Activated T-cell treated with anti-CD3 and anti-CD28 coated beads for 48 hours (primary cell): ENCODE measurements at places on chromosomes 7 and 10.
A peak's percentile ranks its signal among the peaks of the same experiment; 100 is the strongest.

DNA sequence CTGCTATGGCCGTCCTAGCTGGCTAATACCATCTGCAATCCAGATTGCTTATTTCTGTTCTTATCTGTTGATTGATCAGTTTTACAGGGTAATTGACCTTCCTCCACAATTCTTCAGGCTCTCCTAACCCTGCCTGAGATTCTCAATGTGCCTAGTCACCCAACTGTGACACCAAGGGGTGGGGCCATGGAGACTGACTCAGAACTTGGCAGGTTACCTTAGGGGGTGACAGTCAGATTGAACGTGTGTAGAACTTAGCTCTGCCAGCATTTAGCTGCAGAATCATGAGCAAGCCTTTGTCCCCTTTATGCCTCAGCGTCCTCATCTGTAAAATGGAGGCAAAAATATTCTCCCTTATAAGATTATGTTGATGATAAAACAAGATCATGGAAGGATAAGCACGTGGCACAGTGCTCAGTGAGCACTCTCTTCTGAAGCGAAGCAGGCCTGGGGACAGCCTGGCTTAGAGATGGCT, 19.1 kb upstream of the LEP start:
- DNase-seq = no peak

GRCh38 chr10:53356616-53357349, 584.2 kb upstream of the MBL2 start:
- no peak for DNase-seq

DNA sequence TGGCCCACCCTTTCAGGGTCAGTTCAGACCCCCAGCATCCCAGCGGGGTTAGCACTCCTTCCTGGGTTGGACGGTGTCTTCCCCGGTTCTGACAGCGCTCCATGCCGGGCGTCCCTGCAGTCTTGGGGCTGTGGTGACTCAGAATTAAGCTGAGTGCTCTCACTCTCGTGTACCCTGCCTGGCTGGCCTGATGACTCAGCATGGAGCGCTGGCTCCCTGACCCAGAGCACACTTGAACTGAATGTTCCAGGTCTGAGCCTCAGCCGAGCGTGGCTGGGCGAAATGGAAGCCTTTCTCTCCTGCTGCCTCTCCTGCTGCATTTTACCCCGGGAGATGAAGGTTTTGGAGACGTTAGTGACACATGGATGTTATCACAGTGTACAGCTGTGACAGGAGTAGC, 7.1 kb downstream of the BAG3 start:
- no peak for DNase-seq

DNA sequence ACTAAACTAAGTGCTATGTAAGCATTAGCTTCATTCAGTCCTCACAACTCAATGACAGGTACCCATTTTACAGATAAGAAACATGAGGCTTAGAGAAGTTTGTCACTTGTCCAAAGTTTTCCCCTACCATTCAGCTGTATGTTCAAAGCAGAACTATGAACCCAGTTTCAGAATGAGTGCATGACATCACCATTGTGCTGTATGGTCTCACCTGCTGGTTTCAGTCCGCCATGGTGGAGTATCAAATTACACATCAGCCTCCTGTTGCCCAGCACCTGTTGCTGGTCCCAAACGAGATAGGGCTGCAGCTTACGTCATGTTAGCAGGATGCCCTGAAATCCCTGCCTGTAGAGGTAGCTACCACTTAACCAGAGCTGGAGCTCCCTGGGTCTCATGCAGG, 95.0 kb downstream of the DYNC1I1 start:
- DNase-seq = no peak

GRCh38 chr7:81256991-81257390, 338.1 kb upstream of the SEMA3C start:
- no peak for DNase-seq

DNA sequence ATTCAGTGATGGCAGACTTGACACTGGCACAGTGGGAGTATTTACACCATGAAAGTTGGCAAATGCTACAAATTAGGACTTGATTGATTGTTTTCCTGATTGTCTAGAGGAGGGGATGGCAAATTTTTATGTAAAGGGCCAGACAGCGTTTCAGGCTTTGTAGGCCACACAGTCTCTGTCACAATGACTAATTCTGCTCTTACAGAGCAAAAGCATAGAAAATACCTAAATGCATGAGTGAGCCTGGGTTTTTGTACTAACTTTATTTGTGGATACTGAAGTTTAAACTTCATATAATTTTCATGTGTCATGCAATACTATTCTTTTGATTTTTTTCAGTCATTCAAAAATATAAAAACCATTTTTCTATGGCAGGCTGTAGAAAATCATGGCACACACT, 9.0 kb upstream of the ARMS2 start:
- no peak for DNase-seq

- no peak for DNase-seq
Observed at GRCh38 chr10:81219758-81220157, 655.2 kb upstream of the NRG3 start.

GRCh38 chr7:85095366-85095765, 91.5 kb downstream of the SEMA3D start:
- no peak for DNase-seq

- no peak for DNase-seq
Observed at GRCh38 chr7:148921806-148922205, 37.7 kb upstream of the EZH2 start.

GRCh38 chr7:114298011-114298410, 116.6 kb upstream of the FOXP2 start:
- no peak for DNase-seq

GRCh38 chr7:47875998-47876744, 72.1 kb downstream of the PKD1L1 start:
- no peak for DNase-seq

DNA sequence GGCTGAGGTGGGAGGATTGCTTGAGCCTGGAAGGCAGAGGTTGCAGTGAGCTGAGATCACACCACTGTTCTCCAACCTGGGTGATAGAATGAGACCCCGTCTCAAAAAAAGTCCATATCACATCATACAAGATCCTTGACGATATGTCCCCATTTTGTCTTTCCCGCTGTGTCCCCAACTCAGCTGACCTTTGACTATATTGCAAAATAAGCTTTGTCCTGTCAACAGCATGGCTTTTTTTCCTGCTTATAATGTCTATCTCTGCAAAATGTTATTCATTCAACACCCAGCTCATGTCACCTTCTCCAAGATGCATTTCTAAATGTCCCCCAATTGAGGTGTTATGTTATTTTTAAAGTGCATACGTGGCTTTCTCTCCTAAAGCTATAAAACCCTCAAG, 136.0 kb upstream of the KAT6B start:
- no peak for DNase-seq

DNA sequence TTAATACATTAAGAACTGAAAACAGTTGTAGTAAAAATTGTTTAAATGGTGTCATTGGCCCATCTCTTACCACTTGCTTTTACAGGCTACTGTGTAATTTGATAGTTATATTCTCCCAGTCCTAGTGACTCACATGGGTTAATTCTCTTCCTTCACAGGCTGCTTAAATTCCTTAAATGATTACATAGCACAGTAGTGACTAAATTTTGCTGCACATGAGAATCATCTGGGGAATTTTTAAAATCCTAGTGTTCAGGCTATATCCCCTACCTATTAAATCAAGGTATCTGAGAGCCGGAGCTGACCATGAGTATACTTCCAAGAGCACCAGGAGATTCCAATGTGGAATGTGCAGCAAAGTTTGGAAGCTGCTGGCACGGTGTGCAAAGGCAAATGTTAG, 45.3 kb upstream of the ZNF800 start:
- no peak for DNase-seq

- no peak for DNase-seq
Observed at GRCh38 chr10:60388709-60389301, 870 bp downstream of the ANK3 start.

- no peak for DNase-seq
Observed at GRCh38 chr10:114335614-114336013, 68.7 kb downstream of the AFAP1L2 start.

- peak; percentile 39 for DNase-seq
Observed at GRCh38 chr10:3068968-3069737, 1.8 kb downstream of the PFKP start.

DNA sequence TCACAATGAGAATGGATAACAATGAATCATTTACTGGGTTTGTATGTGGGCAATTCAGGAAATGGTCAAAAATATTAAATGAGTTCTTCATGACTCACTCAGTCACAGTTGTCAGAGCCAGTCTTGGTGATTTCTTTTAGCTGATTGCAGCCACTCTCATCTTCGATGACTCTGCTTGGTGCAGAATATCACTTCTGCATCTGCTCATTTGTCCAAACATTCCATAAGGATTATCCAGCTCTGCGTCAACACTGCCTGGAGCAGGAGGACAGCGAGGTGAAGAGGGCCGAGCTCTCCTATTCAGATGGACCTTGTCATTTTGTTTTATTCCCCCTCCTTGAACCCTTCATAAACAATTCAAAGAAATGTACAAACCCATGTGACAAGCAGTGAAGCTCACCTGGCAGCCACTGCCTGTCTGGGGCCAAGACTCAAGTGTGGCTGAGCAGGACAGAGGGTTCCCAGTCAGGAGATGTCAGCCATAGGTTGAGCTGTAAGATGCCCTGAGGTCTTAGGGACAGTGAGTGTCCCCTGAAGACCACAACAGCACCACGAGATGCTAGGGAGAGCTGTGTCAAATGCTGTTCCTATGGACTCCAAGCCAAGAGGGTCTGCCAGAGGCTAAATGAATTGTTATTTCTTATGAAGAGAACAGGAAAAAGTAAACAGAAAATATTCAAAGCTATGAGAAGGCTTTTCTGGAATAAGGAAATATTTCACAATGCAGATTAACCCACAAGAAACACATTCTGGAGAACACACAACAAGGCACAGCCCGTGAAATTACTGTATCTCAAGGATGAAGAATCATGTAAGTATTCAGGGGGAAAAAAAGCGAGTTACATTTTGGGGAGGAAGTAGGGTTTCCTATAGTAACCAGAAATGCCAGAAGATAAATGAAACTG, 33.1 kb upstream of the EGFR start:
- no peak for DNase-seq

- DNase-seq = no peak
Observed at GRCh38 chr7:40586197-40586596, 451.4 kb downstream of the SUGCT start.

DNA sequence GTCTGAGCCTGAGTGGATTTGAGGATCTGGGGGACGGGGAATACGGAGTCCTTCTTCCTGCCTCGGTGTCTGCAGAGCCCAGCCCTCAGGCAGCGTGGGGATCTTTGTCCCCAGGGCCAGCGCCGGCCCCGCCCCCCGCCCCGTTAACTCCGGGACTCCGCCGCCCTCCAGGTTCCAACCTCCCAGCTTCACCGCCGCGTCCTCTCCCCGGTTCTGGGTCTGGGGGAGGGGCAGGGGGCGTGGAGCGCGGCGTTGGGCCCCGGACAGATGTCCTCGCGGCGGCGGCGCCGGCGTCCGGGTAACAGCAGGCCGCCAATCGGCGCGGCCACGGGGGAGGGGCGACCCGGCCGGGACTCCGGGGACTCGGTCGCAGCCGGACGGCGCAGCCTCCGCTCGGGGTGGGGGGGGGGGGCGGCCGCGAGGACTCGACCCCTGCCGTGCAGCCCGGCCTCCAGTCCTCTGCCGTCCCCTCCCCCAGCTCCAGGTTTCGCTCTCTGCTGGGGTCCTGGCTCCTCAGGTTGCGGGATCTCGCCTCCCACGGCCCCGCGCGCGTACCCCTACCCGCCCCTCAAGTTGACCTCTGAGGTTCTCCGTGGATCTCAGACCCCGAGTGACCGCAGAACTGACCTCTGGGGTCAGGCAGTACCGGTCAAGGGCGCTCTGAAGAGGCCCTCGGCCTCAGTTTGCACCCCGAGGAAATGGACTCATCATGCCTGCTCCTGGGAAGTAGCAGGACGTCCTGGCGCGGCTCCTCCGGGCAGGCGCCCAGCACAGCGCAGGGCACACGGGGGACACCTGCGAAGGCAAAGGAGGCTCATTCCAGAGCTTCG, 2.3 kb upstream of the ELFN1 start:
- no peak for DNase-seq

- no peak for DNase-seq
Observed at GRCh38 chr7:20424500-20424899, 93.8 kb downstream of the ITGB8 start.

- no peak for DNase-seq
Observed at GRCh38 chr10:84606428-84606827, 278.0 kb downstream of the CCSER2 start.

DNA sequence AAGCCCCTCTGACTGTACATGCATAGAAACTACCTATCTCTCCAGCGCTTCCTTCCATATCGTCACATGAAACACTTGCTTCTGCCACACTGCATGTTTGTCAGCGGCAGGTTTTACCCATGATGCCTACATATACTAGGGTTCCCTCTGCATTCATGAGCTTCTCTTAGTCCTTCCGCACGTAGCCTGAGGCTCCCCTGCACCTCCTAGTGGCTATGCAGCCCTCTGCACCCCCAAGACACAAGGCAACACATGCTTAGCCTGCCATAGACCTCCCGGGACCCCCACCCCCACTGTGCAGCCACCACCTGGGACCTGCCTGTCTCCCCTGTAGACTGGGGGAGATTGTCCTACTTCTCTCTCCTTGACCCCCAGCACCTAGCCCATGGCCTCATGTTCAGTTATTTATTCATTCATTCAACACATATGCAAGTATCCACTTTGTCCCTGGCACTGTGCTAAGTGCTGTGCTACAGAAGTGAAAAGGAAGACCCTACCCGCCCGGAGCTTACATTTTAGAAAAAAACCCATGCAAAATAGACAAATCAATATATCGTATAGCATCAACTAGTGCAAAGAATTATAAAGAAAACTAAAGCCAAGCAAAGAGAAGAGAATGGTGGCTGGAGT, 23.5 kb downstream of the TMEM273 start:
- DNase-seq = peak; percentile 37

DNA sequence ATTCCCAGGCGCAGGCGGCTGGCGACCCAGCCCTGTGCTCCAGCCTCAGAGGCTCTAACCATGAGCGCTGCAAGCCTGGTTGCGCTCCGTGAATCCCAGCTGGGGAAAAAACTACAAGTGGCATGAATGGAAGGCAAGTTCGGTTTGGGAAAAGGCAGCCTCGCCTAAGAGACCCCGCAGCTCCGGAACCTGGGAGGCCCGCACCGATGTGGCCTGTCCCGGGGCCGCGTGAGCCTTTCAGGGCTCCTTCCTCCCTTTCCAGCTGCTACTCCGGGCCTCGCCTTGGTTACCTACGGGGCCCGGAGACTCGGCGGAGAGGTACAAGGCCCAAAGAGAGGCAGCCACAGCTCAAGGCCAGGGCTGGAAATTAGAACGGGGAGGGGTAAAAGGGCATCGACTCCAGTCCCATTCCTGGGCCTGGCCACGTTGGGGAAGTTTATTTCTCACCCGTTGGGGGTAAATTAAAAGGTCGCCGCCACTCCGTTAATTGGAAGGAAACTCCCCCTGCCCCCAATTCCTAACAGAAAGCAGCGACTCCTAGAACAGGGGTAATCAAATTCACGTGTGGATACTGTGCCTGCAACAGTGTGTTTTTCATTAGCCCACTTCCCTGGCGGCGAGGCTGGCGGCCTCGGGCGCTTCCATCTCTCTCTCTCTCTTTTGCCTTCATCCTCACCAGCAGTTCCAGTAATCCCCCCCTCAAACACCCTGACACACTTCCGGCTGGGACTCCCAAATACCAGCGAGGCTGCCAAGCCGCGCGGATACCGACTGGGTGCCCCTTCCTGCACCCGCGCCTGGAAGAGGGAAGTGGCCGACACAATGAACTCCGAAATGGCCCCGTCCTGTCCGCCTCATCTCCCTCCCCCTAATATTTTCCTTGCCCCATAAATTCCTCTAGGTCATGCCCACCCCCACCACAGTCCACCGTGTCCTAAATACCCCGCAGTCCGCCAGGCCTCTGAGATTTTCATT, 1.5 kb upstream of the HOXA9 start:
- no peak for DNase-seq

- DNase-seq = no peak
Observed at GRCh38 chr7:151376218-151376902, 33.5 kb downstream of the WDR86 start.

- no peak for DNase-seq
Observed at GRCh38 chr7:29319719-29320521, 125.3 kb downstream of the CHN2 start.

- no peak for DNase-seq
Observed at GRCh38 chr10:4102802-4103344, 317.9 kb upstream of the KLF6 start.
